HAP-1 (cell line): ENCODE measurements at places on chromosomes 13 and 19.
A peak's percentile ranks its signal among the peaks of the same experiment; 100 is the strongest.

- no peak for DNase-seq
Observed at GRCh38 chr19:30148039-30148790, 206.2 kb downstream of the URI1 start.

- DNase-seq, result peak; percentile 92
Observed at GRCh38 chr19:11339254-11340098, at the start of gene RAB3D. Gene RAB3D, minus strand, starts transcription at chr19:11339657. Its CDS starts 2,258 bp downstream, at chr19:11337399.

- no peak for DNase-seq
Observed at GRCh38 chr13:50693727-50694126, 149.8 kb downstream of the DLEU7 start.

- no peak for DNase-seq
Observed at GRCh38 chr19:8338835-8339234, 4.2 kb downstream of the KANK3 start.

GRCh38 chr19:42313840-42314755, 989 bp downstream of the TMEM145 start:
- no peak for DNase-seq

DNA sequence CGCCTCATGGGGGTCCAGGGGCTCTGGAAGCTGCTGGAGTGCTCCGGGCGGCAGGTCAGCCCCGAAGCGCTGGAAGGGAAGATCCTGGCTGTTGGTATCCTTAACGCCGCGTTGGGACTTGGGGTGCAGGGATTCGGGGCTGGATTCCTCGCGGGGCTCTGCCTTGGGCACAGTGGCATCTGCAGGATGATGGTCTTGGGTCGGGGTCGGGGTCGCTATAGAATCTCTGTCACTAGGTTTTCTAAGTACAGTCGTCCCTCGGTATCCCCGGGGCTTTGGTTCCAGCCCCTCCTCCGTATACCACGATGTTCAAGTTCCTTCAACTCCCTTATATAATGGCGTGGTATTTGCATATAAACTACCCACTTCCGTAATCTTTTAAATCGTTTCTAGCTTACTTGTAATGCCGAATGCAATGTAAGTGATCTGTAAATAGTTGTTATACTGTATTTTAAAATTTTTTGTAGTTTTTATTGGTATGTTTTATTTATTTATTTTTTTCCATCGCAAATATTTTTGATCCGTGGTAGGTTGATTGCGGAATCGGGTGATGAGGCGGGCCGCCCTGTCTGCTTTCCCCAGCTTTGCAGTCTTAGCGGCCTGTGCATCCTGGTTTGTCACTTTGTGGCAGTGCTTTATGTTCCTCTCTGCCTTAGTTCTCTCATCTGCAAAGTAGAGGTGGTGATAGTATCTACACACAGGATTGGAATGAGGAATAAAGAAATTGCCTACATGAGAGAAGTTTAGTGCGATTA, 606 bp downstream of the ERCC5 start:
- DNase-seq, result peak; percentile 48

GRCh38 chr19:7961920-7962626, 18.6 kb upstream of the TIMM44 start:
- no peak for DNase-seq

GRCh38 chr13:51958217-51958547, 53.1 kb downstream of the ATP7B start:
- no peak for DNase-seq

DNA sequence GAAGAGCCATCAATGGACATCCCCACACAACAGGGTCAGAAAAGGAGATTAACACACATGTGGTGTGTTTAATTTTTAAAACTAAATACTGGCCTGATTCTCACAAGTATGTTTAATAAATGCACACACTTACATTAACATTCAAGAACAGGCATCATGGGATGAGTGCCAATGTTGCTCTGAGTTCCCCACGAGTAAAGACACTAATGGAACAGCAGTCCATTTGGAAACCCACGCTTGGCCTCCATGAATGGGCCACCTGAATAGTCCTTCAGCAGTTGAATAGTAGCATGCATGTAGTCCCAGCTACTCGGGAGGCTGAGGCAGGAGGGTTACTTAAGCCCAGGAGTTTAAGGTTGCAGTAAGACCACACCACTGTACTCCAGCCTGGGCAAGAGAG, 195.2 kb upstream of the IPO5 start:
- no peak for DNase-seq

GRCh38 chr19:1171755-1172352, 2.2 kb downstream of the SBNO2 start:
- DNase-seq, result peak; percentile 28

DNA sequence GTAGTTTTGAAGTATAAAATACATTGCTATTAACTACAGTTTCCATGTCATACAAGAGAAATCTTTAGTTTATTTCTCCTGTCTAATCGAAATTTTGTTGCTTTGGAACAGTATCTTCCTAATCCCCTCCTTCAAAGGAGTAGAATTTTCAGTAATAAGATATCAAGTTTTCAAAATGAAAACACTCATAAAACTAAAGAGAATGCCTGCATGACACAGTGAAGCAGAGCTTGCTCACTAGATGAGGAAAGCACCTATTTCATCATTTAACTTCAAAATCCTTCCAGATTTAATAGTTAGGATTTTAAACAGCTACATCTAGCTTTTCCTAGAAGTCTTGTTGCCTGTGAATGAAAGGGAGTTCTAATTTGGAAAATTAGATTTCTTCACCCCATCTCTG, 80.8 kb downstream of the TNFSF11 start:
- no peak for DNase-seq

DNA sequence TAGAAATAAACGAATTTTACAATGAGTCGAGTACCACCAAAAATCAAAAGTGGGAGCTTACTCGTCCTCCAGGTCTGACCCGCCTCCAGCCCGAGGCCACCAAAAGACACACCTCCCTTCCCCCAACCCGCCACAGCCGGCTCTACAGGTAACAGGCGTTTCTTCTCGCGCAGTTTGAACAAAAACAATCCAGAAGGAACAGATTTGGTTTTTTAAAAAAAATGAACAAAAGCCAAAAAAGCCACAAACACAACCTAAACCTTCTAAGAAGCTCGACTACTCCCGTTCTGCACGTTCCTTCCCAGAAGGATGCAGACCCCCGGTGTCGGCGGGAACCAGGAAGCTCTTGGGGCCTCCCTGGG, 671 bp downstream of the ZDHHC20 start:
- DNase-seq, result peak; percentile 55

DNA sequence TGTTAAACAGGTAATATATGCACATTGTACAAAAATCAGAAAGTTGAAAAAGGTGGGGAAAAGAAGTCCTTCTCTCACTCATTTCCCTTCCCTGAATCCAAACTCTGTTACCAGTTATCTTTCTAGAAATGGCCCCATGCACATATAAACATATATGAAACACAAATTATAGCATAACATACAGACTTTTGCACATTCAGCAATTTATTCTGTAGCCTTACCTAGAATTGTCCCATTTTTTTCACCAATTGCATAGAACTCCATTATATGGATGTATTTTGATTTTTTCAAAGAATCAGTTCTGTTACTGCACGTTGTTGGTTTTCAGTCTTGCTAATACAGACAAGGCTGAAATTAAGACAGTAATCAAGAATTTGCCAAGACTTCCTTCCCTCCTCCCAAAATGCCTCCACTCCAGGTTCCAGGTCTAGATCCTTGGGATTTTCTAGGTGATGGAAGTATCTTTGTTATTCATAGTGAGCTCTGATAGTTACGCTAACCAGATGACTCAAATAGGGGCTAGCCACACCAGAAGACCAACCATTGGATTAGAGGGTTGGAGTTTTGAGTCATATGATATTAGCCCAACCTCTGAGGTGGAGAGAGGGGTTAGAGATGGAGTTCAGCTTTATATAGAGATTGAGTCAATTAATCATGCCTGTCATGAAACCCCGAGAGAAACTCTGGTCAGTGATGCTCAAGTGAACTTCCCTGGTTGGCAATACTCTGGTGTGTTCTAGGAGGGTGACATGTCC, 30.7 kb downstream of the GPR180 start:
- DNase-seq, result no peak

DNA sequence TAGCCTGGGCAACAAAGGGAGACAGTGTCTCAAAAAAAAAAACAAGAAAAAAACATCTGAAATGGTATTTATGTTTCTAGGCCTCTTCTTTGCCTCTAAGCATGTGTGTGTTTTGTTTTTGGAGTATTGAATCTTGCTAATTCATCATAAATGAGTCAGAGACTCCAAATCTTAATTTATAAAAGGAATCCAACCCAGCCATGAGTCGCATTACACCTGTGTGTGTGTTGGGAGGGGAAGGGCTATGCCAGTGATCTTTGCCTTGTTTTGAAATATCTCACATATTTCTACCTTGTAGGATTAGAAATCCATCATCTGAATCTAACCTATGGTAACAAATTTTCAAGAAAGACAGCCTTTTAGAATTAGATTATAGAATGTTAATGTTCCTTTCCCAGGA, 4.0 kb downstream of the ZNF331 start:
- DNase-seq, result no peak

DNA sequence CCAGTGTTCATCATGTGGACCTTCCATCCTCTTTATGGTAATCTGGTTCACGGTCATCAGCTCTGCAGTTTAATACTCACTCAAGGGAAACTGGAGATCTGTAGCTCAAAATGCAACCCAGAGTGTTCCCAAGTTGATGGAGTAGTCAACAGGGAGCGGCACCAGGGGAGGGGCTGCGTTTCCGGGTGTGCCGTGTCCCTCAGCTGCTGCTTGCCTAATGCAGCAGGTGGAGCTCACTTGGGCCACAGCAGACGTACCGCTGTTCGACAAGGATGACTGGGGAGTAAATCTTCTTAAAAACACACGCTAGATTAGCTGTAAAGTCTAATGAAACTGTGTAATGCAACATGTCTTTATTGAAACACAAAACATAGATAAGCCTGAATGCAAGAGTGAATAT, 81.1 kb downstream of the TNFSF13B start:
- DNase-seq, result no peak

DNA sequence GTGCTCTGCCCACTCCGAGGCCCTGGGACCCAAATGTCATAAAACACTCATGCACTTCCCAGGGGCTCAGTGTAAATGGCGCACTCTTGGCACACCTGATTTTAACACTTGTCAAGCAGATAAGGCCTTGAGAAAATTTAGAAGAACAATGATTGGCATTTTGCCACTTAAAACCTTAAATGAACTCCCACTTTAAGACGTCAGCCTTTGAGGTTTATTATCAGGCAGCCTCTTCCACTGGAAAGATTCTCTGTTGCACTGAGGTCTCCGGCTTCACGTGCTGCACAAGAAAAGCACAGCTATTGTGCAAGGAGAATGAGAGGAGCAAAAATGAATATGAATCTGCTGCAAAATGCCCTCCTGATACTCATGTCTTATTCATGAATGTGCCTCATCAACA, 38.5 kb upstream of the ATP11A start:
- DNase-seq, result no peak

GRCh38 chr19:16620018-16620417, 8.0 kb downstream of the MED26 start:
- no peak for DNase-seq

GRCh38 chr19:1312767-1313694, 27.4 kb downstream of the EFNA2 start:
- DNase-seq, result no peak

GRCh38 chr13:32124743-32125142, 93.2 kb downstream of the FRY start:
- no peak for DNase-seq

DNA sequence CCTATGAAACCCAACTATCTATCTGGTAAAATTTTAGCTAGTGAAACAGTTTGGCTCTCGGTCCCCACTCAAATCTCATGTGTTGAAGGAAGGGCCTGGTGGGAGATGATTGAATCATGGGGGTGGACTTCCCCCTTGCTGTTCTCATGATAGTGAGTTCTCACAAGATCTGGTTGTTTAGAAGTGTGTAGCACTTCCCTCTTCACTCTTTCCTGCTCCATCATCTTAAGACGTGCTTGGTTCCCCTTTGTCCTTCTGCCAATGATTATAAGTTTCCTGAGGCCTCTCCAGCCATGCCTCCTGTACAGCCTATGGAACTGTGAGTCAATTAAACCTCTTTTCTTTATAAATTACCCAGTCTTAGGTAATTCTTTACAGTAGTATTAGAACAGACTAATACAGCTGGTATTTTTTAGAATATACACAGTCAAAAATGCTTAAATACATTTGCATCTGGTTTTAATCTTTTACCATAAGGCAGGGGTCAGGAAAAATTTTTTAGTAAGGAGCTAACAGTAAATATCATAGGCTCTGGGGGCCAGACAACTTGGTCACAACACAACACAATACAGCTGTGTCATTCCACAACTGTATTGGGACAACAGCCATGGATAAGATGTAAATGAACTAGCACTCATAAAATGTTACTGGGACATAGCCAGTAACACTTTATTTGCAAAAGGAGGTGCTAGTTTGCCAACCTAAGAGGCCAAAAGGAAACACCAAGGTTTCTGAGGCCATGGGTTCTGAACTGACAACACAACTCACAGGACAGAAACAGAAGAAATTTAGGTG, 24.3 kb downstream of the DZIP1 start:
- DNase-seq, result no peak

- DNase-seq, result no peak
Observed at GRCh38 chr13:107351305-107351704, 783.4 kb upstream of the ARGLU1 start.

- no peak for DNase-seq
Observed at GRCh38 chr13:92991692-92992091, 234.9 kb upstream of the GPC6 start.
